ENCODE measurements at places on chromosomes 4 and X.

GRCh38 chr4:99710681-99711345 lies 53.2 kb upstream of the C4orf54 start:
- no peak for DNase-seq

DNA sequence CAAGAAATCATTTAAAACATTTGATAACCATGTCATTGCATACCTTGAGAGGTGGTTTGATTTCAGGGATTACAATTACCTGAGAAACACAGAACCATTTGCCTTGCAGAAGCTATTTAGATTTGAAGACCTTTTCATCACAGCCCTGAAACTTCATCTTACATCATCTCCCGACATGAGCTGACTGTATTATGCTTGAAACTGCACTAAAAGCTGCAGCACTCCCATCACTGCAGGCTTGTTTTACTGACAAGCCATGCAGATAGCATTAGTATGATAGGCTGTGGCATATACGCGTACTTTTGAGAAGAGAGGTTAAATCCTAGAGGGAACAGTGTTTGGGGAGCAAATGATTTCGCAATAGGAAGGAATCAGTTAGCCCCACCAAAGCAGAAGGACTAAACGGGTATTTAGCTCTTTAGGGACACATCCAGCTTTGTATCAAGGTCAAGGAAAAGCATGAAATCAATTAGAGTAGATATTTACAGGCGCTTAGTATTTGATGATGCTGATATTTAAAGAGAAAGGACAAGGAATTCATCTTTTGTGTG lies 133.2 kb upstream of the DIAPH2 start:
- DNase-seq, result no peak

GRCh38 chr4:152972821-152973628 lies 36.9 kb downstream of the FHDC1 start:
- DNase-seq, result no peak

DNA sequence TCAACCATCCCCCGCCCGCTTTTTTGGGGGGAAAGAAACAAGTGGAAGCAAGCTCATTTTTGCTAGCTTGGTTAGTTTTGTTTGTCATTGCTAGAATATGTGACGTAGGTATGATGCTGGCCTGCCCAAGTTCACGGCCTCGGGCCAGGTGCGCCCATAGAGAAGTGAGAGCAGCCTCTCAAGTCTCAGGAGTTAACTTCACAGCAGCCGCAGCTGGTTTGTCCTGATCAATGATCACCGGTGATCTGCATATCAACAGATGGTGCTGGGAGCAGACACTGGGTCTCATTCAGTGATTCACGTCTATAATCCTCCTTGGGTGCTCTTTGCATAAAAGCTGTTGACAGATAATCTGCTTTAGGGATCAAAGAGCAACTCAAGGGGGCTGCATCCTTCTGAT lies 50.1 kb downstream of the ENPP6 start:
- no peak for DNase-seq

GRCh38 chr4:11801466-11802446 lies 373.1 kb upstream of the HS3ST1 start:
- no peak for DNase-seq

DNA sequence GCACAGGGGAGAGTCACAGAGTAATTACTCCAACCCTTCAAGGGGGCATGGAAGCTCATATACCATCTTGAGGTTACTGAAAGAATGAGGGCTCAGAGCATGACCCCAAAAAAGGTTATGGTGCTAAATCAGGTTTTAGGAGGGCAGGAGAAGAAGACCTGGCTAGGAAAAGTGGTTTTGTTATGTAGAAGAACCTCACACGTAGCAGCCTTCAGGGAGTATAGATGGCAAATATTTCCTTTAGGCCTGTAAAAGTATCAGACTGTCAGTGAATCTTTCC lies 102.0 kb upstream of the PDE5A start:
- no peak for DNase-seq

DNA sequence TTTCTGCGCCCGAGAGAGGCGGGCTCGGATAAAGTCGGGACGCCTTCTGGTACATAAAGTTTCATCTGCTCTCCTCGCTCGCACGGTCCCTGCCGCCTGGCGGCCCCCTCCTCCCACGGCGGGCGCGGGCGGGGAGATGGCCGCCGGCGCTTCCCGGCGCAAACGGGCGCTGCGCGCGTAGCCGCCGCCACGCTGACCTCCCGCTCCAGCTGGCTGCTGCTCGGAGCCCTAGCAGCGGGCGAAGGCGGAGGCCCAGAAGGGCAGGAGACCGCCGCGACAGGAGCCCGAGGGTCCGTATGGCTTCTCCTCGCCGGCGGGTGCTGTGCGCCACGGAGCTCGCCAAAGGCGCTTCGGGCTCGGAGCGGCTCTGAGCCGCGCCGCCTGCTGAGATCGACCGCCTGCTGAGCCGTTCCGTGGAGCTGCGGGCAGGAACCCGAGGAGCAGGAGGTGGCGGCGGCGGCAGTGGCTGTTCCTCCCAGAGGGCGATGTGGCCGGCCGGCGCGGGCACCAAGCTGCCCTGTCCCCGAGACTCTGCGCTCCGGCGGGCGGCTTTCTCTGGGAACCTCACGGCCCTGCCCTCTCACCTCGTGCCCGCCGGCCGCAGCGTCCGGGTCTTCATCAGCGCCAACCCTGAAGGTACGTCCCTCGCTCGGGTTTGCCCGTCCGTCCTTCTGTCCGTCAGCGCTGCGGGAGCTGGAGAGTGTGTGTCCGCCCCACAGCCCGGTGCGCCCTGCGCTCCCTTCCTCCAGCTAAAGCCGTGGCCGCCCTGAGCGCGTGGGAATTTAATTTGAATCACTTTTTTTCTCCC lies at the start of gene NWD2:
NWD2 (plus strand) TSS at position 161 of the 808 bp plus-strand sequence; CDS start at position 486, 325 bp downstream.
- no peak for DNase-seq

- DNase-seq, result no peak
Measured at GRCh38 chr4:77493829-77494551, 111.6 kb upstream of the CXCL13 start.

GRCh38 chrX:153861151-153861550 lies 24.8 kb downstream of the L1CAM start:
- no peak for DNase-seq

- DNase-seq, result no peak
Measured at GRCh38 chr4:76991161-76991660, 41.7 kb downstream of the SEPTIN11 start.

- DNase-seq, result no peak
Measured at GRCh38 chrX:113728937-113729336, 854.9 kb upstream of the HTR2C start.

DNA sequence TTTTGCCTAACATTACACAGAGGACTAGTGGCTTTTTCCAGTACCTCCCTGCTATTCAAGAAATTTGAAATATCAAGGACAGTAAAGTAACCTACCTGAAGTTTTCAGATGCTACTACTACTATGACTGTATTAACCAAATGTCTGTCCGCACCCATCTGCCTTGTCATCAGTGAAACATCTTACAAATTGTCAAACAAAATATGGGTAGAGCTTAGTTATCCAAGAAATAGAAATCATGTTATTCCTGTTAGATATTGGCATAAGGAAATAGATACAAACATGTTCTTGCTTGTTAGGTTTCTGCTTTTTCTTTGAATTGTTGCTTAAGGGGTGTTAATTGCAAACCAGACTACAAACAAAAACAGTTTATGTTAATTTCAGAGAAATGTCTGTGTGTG lies 63.9 kb downstream of the PLS3 start:
- no peak for DNase-seq

DNA sequence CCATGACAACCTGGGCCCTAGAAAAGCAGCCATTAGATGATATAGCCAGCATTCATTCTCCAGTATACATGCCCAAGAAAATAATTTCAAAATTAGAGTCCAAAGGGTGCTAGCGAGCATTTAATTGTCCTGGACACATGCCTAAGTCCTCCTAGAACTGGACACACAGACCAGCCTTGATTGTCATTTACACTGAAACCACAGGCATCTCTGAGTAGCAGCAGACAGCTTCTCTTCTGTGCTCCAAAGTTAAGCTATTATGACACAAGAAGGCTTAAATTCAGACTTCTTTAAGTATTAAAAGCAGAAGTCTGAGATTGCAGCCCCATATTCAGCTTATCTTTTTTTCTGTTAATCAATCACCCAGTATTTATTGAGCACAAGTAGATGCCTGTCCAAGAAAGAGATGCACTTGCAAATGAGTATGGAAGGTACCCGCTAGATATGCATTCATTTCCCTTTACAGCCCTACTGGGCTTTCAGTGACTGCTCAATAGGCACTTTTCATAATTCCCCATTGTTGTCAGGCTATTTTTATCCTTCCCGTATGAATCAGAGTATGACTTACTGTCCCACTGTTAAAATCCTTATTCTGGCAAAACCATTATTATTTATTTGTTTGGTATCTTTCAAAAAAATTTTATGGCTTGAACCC lies 374.1 kb downstream of the FBXW7 start:
- DNase-seq, result no peak

DNA sequence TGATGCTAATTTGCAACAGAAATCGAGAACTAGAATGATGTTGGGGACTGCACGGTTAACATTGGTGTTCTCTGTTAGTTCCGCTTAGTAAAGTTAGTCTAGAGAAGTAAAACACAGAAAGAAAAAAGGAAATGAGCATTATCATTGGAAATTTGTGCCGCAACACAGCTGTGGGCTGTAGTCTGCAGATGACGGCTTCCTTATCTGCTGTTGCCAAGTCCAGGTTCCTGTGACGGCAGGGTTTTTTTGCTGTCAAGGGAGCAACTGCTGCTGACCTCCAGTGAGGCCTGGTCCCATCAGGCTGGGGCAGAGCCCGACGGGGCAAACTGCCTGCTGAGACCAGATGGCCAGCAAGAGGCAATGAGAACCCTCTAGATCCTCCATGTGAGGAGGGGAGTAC lies 38.9 kb upstream of the PHEX start:
- DNase-seq, result no peak

GRCh38 chr4:33649015-33649414 lies 2595.3 kb downstream of the ARAP2 start:
- no peak for DNase-seq

DNA sequence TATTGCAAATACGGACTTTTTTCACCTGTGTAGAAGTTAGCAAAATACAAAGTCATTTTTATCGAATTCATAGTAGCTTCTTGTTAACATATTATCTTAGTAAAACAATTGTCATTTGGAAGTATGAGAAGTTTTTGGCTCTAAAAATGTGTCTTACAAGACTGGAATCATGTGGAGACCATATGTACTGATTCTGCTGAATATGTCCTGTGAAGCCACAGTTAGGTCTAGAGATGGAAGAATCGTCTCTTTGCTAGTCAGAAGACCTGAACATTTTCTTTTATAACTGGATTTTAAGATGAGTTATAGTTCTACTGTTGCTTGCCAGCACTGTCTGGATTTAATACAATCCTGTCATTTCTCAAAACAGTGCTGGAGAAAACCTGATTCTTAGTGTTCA lies 29.0 kb downstream of the TMEM165 start:
- DNase-seq, result no peak

DNA sequence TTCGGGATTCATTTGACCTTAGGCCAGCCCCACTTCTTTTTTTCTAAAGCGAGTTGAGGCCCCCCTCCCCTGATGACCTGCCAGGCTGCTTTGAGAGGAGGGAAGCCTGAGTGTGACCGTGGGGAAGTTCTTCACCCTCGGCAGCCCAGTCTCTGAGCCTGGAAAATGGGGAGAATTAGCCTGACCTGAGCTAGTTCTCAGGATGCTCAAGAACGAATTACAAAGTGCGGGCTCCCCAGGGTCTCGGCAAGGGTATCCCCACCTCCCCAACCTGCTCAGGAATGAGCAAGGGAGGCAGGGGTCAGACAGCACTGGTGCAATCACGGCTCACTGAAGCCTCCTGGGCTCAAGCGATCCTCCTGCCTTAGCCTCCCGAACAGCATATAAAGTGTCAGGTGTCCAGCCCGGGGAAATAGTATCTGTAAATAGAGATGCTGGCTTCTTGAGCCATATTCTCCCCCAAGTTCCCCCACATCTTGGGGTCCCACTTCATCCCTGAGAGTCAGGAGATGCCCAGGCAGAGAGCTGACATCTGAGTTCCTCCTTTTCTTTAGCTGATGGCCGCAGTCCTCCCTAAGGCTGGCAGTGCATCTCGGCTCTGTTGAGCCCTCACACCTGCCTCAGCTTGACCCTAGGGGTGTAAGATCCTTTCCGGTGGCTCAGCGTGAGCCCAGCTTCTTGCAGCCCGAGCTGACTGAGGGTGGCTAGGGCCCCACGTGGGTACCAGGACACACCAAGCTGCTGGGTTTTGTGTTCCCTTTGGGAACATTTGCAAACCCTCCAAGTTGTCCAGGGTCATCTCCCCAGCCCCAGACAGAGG lies 1.6 kb downstream of the DUSP9 start:
- no peak for DNase-seq

GRCh38 chrX:825991-826390 lies 195.4 kb downstream of the SHOX start:
- DNase-seq, result no peak

DNA sequence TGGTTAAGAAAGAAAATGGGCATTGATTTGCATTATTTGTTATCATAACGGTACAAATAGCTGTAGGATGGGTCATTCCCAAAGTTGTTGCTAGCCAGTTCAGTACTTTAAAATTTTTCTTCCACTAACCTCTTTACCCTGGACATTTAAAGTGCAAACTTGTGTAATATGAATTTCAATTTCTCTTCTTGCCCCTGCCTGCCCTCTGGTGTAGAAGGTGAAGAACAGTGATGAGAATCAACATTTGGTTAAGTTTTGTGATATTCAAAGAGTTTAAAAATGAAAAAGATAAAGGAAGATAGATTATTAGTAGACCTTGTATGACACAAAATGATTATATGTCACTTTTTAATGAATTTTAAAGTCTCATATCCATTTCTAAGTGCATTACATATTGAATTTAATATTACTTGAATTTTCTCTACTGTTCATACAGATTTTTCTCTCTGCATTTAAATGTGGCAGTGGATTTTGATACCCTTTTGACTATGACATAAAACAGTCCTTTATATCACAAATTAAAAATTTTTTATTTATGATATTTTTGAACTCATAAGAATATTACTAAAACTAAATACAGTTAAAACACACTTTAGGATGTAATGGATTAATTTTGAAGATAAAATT lies 337.7 kb downstream of the BMPR1B start:
- DNase-seq, result no peak

DNA sequence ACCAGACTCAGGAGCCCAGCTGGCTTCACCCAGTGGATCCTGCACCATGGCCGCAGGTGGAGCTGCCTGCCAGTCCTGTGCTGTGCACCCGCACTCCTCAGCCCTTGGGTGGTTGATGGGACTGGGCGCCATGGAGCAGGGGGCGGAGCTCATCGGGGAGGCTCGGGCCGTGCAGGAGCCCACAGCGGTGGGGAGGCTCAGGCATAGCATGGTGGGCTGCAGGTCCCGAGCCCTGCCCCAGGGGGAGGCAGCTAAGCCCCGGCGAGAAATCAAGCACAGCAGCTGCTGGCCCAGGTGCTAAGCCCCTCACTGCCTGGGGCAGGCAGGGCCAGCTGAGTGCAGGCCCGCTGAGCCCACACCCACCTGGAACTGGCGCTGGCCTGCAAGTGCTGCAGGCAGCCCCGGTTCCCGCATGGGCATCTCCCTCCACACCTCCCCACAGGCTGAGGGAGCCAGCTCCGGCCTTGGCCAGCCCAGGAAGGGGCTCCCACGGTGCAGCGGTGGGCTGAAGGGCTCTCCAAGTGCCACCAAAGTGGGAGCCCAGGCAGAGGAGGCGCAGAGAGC lies 464.1 kb upstream of the DIPK2B start:
- DNase-seq, result no peak

All from stimulated activated CD8-positive, alpha-beta memory T cell treated with anti-CD3 and anti-CD28 coated beads, Interleukin-4, amount 100 ng/mL, for 1 hour (primary cell).